ENCODE measurements at places on chromosomes 1 and 21.

DNA sequence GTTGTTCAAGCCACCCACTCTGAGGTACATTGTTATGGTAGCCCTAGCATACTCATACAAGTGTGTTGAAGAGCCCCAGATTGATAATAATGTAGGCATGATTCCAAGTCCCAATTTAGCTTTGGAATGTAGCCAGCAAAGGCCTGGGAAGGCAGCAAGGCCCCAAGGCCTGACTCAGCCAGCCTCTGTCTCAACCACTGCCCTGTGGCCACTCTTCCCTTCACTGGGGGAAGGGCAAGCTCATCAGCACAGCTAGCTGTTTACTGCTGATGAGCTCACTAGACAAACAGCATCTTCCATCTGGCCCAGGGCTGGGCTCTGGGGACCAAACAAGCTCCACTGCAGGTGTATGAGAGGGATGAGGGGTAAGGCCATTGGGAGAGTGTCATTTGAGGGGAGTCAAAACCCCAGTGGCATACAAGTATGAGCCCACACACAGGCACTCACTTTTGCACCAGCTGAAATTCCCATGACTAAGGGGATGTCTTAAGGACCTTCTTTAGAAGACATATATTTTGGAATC is 2.2 kb upstream of the IRF6 start:
- no peak for DNase-seq

GRCh38 chr1:219031809-219032208 is 141.9 kb upstream of the LYPLAL1 start:
- no peak for DNase-seq

- DNase-seq = no peak
Measured at GRCh38 chr1:117205368-117205767, 5.4 kb downstream of the VTCN1 start.

GRCh38 chr1:208565756-208566440 is 321.7 kb upstream of the PLXNA2 start:
- DNase-seq = no peak

Measured in GM12892 (cell line).